ENCODE measurements at places on chromosomes 7 and 10.

- DNase-seq = no peak
Measured at GRCh38 chr10:58013406-58013805, 254.3 kb downstream of the IPMK start.

- DNase-seq = no peak
Measured at GRCh38 chr7:132742189-132742612, 165.9 kb upstream of the PLXNA4 start.

GRCh38 chr10:113473851-113474250, 79.0 kb upstream of the HABP2 start:
- DNase-seq = no peak

DNA sequence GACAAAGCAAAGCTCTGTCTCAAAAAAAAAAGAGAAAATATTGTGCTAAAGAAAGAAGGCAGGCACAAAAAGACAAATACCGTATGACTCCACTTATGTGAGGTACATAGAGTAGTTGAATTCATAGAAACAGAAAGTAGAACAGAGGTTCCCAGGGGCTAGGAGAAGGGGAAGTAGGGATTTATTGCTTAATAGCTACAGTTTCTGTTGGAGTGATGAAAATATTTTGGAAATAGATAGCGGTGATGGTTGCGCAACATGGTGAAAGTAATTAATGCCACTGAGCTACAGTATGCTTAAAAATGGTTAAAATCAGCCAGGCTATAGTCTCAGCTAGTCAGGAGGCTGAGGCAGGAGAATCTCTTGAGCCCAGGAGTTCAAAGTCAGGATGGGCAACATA, 18.5 kb upstream of the NPFFR1 start:
- DNase-seq = no peak

- no peak for DNase-seq
Measured at GRCh38 chr10:75418712-75419111, 12.7 kb upstream of the LRMDA start.

- no peak for DNase-seq
Measured at GRCh38 chr7:94591176-94591575, 64.8 kb downstream of the SGCE start.

- no peak for DNase-seq
Measured at GRCh38 chr10:121774404-121774803, 153.4 kb downstream of the ATE1 start.

DNA sequence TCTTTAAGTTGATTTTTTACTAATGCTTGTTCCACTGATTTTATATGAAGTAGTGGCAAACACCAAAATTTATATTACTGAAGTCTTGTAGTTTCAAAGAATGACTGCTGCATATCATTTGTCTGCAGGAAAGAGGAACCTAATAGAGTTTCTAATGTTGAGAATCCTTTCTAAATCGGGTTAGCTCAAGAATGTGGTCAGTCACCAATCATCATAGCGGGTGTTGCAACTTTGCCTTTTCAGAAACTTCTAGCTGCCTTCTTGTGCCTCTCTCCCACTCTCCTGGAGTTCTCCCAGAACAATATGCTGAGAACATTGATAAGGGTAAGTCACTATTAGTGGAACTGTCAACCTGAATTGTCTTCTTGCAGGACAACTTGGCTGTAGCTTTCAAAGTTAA, 524.8 kb upstream of the SORCS1 start:
- no peak for DNase-seq

- DNase-seq = no peak
Measured at GRCh38 chr10:102401735-102402511, 6.4 kb downstream of the NFKB2 start.

DNA sequence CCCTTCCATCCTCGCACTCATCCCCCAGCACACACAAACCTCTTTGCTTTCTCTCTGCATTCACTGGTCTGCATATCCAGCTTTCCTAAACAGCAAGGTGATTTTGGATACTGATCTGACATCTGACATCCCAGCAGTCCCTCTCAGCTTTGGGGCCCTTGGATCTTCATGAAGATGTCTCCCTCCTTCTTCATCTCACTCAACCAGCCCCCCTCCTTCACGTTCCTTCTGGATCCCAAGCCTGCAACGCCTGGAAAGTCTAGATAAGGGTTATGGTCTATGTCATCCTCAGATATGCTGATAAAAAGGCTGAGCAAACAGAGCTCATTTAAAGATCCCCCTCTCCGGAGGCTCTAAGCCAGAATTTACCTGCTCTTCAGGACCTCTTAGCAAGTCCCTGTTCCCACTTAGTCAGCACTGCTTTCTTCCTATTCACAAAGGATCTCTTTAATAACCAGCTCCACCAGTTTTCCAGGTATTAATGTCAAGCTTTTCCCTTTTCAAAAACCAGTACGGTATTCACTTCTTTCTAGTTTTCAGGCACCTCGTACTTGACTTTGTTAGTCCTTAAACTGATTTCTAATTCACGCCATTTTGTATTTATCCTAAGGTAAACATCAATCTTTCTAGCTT, 38.9 kb downstream of the CREB3L2 start:
- no peak for DNase-seq

DNA sequence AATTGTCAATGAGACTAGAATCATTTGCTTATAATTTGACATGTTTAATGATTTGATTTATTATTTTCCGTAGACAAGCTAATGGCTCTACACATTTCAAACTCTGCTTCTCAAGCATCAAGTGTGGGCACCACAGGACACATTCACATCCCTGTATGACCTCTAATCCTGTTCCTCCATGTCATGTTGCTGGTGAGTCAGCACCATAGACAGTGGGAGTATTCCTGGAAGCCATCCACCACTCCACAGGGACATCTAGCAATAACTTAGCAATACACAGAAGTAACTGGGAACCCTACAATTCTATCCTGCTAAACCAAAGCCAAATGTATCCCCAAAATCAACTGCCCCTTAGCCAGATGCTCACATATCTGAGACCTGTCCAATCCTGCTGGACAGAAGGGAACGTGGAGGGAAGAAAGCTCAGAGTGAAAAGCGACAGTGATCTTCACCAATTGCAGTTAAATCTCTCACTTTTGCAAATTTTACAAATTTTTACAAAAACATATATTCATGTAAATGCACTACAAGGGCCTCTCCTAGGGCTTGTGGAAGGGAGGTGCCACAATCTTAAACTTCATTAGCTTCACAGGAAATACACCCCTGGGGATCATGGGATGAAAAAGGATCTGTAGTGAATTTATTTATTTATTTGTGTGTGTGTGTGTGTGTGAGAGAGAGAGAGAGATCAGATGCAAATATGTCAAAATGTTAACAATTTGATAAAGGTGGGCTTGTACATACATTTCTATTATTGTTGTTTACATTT, 126.5 kb downstream of the GFRA1 start:
- no peak for DNase-seq

Data from stimulated activated CD8-positive, alpha-beta memory T cell treated with anti-CD3 and anti-CD28 coated beads, Interleukin-4, amount 100 ng/mL, for 1 hour (primary cell).